ENCODE measurements at places on chromosomes 4 and X.

GRCh38 chr4:173318240-173318639 lies 15.9 kb downstream of the HMGB2 start:
- DNase-seq, result no peak

DNA sequence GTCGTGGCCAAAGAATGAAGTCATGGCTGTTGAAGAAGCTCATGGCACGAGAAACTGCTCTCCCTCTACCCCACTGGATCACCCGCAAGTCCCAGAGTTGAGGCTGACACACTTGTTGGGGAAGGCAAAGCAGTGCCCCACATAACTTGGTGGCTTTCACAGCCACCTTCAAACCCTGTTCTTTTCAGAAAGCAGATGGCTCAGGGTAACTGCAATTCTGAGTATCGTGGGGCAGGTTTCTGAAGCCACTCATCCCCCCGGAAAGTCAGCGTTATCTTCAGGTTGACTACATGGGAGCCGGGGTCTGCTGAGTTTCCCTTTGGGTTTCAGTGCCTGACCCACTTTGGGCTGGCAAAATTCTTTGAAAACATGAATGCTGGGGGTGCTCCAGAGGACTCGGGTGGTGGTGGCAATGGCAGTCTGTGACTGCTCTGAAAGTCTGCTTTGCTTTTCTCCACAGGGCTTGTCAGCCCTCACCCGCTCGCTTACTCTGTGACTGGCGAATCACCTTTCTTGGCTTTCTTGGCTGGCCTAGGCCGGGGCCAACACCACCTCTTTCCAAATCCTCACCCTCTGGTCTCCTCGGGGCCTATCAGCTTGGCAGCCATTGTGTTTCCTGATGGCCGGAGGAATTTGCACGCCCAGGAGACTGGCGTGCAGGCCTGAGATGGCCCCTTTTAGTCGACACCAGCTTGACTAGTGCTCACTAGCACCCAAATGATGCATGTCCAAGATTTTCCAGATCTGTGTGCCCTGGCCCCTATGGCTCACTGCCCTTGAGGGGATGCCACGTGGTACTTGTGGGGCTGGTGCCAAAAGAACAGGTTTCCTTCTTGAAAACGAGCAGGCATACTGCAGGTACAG lies 7.3 kb downstream of the PPP1R3F start:
- DNase-seq, result no peak

- no peak for DNase-seq
Measured at GRCh38 chr4:52713456-52713937, 37.7 kb downstream of the ERVMER34-1 start.

GRCh38 chr4:14903321-14903720 lies 99.0 kb upstream of the CPEB2 start:
- DNase-seq, result no peak

GRCh38 chrX:118603981-118604380 lies 108.4 kb downstream of the DOCK11 start:
- DNase-seq, result peak; percentile 52

DNA sequence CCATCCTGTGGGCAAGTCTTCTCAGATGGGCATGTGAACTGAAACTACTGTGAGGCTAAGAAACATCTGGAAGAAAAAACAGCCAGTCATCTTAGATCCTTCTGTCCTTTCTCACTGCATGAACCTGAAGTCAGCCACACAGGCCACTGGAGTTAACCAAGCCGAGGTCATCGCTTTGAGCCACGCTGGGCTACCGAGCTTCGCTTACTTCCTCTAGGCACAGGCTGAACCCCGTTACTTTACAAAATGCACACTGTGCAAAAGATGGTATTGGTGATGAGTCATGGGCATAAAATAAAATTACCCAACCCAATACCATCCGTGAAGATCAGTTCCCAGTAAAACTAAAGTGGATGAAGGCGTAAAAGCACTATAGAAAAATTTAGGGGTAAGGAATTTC lies 86.2 kb downstream of the MTMR1 start:
- DNase-seq, result no peak
